A549 treated with Hydrocortisone at 1 μM for 4 hours (cell line): ENCODE measurements at places on chromosomes 3 and 15. TPM values are rescaled to one million over a fixed set of nuclear protein-coding genes. Genes with fewer than 3 reads are reported as not detected.

ANKRD34C gene
- total RNA-seq: not detected in 5 replicates

PLA2G4E gene
- total RNA-seq: 0.03 TPM in 1 of 5 replicates, not detected in the others

ATG3 gene
- total RNA-seq: 43.2 to 52.6 TPM (median 46.7 TPM) in 5 replicates

CMTM8 gene
- total RNA-seq: 9.8 to 13.3 TPM (median 12.0 TPM) in 5 replicates

SLC6A1 gene
- 0.06 TPM in 1 of 5 replicates, not detected in the others for total RNA-seq

SLC24A5 gene
- total RNA-seq: not detected in 5 replicates

SLC22A14 gene
- 0.05 to 0.06 TPM (median 0.06 TPM) in 4 of 5 replicates, not detected in the other for total RNA-seq

TM6SF1 gene
- total RNA-seq: 0.07 to 0.15 TPM (median 0.07 TPM) in 4 of 5 replicates, not detected in the other
